ENCODE measurements at places on chromosomes 1 and 21.

- DNase-seq = peak; percentile 67
These were observed 4.0 kb upstream of the PKP1 start for GRCh38 chr1:201279313-201279712.

- no peak for DNase-seq
These were observed 73.6 kb downstream of the RGS13 start for GRCh38 chr1:192709544-192709943.

DNA sequence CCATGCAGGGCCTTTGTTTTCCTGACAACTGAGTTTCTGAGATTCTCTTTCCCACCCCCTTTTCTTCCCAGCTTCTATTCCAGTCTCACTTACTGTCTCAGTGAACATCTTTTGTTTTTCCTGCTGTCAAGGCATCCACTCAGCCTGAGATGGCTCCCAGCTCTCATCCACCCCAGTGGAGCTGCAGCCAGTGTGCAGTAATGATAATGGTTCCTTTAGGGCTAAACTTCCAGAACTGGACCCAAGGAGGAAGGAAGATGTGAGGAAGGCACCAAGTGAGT lies 44.4 kb upstream of the KIRREL1 start:
- no peak for DNase-seq

DNA sequence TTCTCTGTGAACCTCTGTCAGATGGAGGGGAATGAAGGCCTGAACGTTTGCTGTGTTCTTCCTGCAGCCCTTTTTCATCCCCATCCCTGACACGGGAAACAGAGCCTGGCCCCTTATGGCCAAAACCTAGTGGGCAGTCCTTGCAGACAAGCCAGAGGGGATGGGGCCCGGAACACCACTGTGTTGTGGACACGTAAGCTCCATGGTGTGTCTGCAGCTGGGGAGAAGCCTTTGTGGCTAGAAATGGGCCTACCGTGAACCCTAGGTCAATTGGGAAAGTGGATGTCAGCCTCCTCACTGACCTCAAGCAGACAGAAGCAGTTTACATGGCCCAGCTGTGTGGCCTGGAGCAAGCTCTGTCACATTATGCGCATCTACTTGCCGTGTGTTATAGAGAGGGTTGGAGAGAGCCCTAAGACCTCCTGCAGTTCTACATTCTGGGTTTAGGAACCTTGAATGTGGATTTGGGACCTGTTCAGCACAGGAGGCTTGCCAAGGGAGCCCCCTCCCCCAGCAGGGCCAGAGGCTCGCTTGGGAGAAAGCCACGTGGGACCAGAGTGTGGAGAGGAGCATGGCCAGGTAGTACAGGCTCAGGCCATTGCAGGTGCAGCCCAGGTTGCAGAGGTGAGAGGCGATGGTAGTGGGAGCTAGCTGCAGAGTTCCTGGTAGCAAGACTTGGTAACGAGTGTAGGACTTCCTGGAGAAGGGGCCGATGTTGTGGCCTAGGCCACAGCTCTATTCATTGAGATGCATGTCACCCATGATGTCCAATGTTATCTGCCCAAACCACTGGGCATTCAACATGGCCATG lies 20.7 kb downstream of the PARS2 start:
- DNase-seq = no peak

- DNase-seq = peak; percentile 79
These were observed 42.3 kb downstream of the MAN1C1 start for GRCh38 chr1:25658791-25659431.

All from muscle of leg (tissue), 16 donors.